NCI-H82 (cell line): ENCODE measurements at places on chromosomes 1 and 21.

DNA sequence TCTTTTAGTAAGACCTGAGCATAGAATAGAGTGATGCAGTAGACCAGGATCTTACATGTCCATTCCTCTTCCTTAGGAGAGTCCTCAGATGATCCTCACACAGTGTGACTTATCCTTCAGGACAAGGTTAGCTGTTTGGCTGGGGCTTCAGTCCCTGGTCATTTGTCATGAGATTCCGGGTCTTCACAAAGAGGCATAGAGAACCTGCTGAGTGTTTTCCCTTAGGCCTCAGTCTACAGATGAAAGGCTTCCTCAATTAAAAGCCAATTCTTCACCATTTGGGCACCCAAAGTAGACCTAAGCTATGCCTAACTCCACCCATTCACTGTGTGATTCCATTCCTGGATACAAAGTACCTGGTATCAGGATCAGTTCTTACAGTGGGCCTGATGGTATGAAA lies 329.8 kb upstream of the RUNX1 start:
- no peak for DNase-seq

GRCh38 chr1:67745875-67746698 lies 61.1 kb downstream of the GADD45A start:
- DNase-seq, result no peak

DNA sequence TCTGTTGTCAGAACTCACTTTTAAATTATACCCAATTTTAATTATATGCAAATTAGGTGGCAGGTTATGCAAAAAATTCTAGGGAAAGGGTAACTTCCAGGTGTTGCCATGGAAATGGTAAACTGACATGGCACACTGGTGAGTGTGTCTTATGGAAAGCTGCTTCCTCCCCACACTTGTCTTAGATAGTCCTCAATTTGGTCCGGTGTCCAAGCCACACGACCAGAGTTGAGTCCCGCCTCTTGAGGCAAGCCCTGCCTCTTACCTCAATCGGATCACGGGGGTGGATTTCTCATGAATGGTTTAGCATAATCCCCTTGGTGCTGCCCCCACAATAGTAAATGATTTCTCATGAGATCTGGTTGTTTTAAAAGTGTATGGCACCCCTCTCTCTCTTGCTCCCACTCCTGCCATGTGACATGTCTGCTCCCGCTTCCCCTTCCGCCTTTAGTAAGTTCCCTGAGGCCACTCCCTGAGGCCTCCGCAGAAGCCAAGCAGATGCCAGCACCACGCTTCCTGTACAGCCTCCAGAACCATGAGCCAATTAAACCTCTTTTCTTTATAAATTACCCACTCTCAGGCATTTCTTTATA lies 74.9 kb downstream of the MATN1 start:
- no peak for DNase-seq

- no peak for DNase-seq
Measured at GRCh38 chr1:21149430-21149854, 27.3 kb downstream of the EIF4G3 start.

DNA sequence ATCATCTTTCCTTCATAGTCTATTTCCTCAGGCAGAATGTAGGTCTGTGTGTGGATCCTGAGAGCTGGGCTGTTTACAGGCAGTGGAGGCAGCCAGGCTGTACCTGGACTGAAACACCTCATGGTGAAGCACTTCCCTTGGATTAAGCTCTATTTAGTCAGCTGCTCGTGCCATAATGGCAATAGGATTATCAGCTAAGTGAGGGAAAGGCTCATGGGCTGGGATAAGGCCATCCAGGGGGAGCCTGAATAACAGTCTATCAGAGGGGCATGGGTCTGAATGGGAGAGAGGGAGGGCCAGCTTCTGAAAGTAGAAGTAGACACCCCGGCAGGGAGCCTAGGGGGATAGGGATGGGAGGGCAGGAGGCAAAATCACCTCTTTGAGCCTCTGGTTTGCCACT lies 8.3 kb downstream of the RNASEL start:
- DNase-seq, result peak; percentile 99

DNA sequence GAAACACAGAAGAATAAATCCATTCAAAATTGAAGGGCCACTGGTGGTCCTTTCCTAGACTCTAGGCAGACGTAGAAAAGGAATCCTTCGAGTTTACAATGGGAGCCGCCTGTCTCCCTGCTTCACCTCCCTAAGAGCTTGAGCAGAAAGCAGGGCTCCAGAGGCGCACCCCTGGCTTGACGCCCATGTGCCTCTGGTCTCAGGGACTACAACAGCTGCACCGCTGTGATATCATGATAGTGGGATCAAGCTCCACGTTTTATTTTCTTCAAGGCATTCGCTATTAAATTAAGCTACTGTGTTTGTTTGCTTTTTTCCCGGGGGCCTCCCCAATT lies 403 bp upstream of the C1orf122 start:
- peak; percentile 44 for DNase-seq

DNA sequence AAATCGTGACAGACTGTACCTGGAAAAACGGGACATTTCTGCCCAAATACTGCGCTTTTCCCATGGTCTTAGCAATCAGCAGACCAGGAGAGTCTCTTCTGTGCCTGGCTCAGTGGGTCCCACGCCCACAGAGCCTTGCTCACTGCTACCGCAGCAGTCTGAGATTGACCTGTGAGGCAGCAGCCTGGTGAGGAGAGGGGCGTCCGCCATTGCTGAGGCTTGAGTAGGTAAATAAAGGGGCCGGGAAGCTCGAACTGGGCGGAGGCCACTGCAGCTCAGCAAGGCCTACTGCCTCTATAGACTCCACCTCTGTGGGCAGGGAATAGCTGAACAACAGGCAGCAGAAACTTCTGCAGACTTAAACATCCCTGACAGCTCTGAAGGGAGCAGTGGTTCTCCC lies 203.1 kb downstream of the DENND1B start:
- no peak for DNase-seq

DNA sequence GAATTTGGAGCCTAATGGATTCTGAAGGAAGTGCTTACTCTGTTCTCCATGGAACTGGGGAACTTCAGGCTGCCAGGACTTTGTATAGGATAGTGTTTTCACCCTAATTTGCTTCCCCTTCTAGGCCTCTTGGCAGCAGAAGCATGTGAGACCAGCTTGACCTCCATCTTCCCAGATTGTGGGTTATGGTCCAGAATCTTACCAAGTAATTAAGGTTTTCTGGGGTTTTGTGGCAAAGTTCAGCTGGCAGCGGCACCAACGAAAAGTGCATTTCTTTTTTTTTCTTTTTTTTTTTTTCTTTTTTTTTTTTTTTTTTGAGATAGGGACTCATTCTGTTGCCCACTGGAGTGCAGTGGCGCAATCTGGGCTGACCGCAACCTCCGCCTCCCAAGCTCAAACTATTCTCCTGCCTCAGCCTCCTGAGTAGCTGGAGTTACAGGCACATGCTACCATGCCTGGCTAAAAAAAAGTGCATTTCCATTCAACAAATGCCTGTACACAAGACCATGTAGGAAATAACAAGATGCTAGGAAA lies 3.4 kb upstream of the BMP8A start:
- peak; percentile 17 for DNase-seq

- DNase-seq, result peak; percentile 63
Measured at GRCh38 chr1:219506473-219506899, 106.4 kb downstream of the ZC3H11B start.
